ENCODE measurements at places on chromosomes 2 and 18.

DNA sequence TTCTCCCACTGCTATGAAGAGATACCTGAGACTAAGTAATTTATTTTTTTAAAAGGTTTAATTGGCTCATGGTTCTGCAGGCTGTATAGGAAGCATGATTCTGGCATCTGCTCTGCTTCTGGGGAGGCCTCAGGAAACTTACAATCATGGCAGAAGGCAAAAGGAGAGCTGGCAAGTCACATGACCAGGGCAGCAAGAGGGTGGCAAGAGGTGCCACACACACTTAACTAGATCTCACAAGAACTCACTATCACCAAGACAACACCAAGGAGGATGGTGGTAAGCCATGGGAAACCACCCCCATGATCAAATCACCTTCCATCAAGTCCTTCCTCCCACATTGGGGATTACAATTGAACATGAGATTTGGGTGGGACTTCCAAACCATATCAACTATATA lies 38.3 kb downstream of the SP3 start:
- DNase-seq, result no peak

- DNase-seq, result no peak
These were observed 32.3 kb upstream of the OLA1 start for GRCh38 chr2:174280596-174280995.

GRCh38 chr2:134217924-134218323 lies 35.9 kb upstream of the MGAT5 start:
- DNase-seq, result no peak

- no peak for DNase-seq
These were observed 48.3 kb upstream of the PDIA6 start for GRCh38 chr2:10860814-10861325.

DNA sequence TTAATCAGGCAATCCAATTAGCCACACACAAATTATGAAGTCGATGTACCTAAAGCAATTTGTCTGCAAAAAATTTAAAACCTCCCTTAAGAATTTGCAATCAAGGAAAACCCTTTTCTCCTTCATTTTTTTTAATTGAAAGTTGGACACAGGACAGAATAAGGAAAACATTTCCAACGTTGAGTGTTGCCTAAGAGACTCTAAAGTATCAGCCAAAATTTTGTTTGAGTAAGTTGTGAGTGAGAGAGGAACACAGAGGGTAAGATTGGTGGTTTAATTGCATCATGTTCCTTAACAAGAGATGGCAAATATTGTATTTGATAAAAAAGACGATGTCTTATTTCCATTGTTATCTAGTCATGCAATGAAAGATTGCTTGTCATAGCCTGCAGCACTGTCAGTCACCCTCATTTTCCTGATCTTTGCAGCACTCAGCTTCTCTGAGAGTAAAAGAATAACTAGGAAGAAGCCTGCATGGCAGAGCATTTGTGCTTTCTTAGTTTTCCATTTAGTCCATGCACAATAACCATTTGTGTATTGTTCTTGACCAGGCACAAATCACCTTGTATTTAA lies 115.5 kb downstream of the ICOS start:
- no peak for DNase-seq

- DNase-seq, result no peak
These were observed 77.6 kb downstream of the MAP4K4 start for GRCh38 chr2:101775092-101775491.

DNA sequence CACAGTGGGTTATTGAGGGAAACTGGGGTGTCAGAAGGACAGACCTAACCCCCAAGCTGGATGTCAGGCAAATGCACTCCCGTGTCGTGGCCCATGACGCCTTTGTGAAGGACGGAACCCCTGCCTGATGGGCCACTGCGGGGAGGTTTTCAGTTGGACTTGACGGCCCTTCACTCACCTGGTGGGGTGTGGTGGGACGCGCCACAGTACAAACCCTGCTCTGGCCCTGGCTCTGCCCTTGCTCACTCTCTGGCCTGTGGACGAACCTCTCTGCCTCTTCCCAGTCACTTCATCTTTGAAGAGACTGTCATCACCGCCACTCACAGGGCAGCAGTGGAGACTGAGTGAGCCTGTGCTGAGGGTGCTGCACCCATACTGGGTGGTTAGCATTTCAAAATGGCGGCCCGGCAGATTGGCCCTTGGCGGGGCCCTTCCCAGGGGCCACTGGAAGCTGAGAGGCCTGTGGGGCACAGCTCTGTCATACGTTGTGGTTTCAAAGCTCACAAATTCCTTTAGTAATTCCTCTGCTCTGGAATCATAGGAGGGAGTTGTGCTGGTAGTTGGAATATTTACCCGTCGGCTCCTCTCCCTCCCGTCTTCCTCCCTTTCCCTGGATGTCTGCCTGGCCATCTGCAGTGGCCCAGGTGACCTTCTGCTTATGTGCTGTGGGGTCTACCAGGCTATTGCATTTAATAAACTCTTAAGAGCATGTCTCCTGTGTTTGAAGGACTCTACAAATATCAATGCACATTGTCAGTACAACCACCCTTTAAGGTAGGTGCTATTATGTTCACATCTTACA lies 200.6 kb downstream of the CTIF start:
- DNase-seq, result no peak

- no peak for DNase-seq
These were observed 11.1 kb downstream of the SLC8A1 start for GRCh38 chr2:40440835-40441234.

DNA sequence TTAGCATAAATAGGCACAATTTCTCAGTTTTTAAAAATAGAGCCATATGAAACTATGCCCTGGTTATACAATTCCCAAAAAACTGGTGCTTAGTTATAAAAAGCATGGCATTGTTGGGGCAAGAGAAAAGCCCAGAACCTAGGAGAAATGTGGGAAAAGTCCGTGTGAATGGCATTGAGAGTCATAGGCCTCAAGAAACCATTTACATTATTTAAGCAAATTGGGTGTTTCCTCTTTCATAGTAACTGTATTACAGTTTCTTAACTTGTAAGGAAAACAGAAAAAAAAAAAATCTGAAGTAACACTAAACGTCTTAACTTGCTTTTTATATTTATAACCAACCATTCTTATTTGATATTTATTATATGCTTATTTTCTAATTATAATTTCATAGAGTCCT lies 170.9 kb upstream of the SESTD1 start:
- DNase-seq, result no peak

GRCh38 chr2:145380436-145381017 lies 860.6 kb upstream of the ZEB2 start:
- DNase-seq, result peak; percentile 49

DNA sequence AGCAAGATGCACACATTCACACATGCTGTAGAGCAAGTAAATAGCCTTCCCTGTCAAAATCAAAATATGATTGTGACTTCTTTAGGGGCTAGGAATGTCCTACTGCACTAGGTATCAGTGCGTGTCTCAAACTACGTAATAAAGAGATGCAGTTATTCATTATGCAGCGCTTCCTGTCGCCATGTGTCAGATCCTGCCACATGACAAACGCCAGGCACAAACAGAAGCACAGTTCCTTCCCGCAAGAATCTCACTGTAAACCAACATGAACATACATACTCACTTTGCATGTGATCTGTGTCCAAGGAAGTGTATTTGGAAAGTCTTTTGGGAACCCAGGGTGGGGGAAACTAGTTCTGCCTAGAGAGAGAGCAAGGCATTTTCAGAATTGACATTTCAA lies 599.9 kb downstream of the RNF144A start:
- DNase-seq, result no peak

- DNase-seq, result no peak
These were observed 31.0 kb downstream of the TSPYL6 start for GRCh38 chr2:54224997-54225396.

GRCh38 chr2:234257859-234258561 lies 207.5 kb downstream of the SPP2 start:
- peak; percentile 8 for DNase-seq

DNA sequence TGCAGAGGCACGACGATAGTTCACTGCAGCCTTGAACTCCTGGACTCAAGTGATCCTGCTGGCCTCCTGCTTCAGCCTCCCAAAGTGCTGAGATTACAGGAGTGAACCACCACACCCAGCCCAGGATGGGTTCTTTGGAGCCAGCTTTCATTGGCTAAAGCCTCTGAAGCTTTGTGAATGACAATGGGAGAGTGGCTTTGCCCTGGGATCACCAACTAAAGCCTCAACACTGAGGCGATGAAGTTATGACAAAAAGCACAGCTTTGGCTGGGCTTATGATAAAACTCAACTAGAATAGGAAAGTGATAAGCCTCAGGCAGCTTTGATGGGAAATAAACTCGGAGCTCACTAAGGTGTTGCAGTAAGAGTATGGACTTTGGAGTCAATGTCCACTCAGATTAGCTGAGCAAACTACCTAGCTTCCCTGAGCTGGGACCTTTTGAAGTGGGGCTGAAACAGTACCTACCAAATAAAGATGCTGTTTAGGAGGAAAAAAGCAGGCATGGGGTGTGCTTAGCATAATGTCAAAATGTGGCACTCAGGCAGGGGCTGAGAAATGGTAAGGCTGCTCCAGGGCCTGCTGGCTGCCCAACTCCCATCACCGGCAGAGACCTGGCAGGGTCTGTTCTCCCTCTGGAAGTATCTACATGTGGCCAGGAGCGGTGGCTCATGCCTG lies 4.3 kb downstream of the TMEM127 start:
- DNase-seq, result no peak

- no peak for DNase-seq
These were observed 515.8 kb downstream of the GALR1 start for GRCh38 chr18:77765468-77765867.
